ENCODE measurements at places on chromosomes 16 and 17.

DNA sequence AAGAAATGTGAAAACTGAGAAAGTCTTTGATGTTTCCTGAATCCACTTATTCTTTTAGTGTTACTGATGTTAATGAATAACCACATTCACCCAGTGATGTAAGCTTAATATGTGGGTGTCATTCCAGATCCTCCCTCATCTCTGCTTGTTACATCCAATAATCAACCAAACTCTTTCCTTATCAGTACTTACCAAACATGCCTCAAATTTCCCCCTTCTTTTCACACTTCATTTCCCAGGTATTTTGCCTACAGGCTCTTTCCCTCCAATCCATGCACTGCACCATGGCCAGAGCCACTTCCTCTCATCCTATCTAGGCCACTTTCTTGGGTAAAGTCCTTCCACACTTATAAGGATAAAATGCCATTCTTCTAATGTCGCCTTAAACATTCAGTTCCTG, 451.5 kb downstream of the NPIPA7 start:
- no peak for DNase-seq

DNA sequence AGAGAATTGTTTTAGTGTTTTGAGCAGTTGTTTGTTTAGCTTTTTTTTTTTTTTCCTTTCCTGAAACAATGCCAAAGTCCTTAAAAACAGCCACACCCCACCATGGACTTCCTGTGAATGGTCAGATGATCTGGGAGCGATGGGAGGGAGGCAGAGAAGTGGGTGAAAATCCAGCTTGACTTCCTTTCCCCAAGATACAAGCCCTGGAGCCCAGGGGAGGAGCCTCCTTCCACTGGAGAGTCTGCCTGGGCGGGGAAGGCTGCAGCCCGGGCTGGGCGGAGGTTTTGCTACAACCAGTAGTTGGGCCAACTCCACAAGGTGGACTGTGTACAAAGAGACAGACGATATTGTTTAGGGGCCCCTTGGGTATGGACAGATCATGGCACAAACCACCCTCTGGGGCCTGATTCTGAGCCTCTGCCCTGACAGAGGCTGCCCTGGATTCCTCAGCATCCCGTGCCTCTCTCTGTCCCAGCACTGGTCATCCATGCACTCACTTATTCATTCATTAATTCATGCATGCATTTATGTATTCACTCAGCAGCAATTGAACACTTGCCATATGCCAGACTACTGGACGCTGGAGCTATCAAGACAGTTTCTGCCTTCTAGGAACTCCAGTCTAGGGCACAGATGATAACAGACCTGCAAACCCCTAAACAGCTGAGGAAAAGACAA, 29.8 kb downstream of the WSB1 start:
- no peak for DNase-seq

GRCh38 chr17:32558997-32559650, 72.3 kb downstream of the CDK5R1 start:
- DNase-seq = no peak

DNA sequence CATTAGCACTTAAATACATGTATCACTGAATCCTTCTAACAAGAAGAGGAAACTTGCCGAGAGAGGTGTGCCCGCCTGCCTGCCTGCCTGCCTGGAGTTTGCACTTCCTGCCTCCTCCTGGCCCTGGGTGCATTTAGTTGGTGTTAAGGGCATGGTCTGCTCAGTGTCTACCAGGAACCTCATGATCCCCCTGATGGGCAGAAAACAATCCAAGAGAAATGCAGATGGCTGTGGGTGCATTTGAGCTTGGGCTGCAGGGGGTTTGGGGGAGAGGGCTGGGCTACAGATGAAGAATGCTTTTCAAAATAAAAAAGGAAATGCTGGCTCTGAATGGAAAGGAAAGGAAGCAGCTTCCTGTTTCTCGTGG, 10.1 kb downstream of the KSR1 start:
- no peak for DNase-seq

DNA sequence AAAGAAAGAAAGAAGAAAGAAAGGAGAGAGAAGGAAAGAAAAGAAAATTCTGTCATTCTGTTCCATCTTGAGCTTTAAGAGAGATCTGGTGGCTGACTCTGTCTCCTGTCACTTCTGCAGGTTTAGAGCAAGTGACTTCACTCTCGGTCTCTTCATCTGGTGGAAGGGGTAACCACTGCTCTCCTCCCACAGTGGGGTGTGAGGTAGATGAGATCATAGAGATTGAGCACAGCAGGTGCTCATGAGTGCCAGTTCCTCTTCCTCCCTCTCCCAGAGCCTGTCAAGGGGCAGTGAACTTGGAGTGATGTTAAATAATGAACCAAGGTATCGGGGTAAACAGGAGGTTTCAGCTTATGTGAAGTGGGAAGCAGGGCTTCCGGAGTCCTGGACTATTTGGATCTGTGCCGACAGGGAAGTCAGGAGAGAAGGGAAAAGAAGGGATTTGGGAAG, 47.7 kb downstream of the BEAN1 start:
- no peak for DNase-seq

GRCh38 chr17:32124985-32125847, 17.1 kb upstream of the RHOT1 start:
- DNase-seq = no peak

DNA sequence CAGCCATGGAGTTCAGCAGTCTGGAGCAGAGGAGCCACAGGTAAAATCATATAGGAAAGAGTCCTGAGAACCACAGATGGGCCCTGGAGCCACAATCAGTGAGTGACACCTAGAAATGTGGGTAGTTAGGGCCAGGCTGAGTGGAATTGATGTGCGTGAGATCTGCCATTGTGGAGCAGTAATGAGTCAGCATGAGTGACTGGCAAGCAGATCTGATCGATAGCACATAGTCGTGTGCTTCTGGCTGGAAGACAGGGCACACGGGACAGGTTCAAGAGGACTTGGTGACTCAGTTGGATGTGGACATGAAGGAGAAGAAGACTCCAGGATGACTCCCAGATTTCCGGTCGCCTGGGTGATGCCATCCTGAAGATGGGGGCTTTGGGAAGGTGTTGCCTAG, 12.3 kb downstream of the ADORA2B start:
- DNase-seq = no peak

- no peak for DNase-seq
Measured at GRCh38 chr16:23408823-23409298, 44.1 kb downstream of the COG7 start.

DNA sequence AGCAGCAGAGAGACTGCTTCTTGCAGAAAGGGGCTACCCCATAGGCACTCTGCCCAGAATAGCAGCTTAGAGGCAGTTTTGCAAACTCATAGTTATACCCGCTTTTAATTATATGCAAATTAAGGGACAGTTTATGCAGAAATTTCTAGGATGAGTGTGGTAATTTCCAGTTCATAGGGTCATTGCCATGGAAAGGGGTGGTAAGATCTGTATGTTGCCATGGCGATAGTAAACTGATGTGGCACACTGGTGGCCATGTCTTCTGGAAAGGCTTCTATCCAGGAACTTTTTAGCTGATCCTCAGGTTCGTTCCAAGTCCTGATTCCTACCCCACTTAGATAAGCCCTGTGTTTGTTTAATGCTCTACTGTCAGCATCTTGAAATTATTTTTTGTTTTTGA, 6.2 kb downstream of the STXBP4 start:
- no peak for DNase-seq

All from AG04449 (cell line).